ENCODE measurements at places on chromosomes 6 and 20.

DNA sequence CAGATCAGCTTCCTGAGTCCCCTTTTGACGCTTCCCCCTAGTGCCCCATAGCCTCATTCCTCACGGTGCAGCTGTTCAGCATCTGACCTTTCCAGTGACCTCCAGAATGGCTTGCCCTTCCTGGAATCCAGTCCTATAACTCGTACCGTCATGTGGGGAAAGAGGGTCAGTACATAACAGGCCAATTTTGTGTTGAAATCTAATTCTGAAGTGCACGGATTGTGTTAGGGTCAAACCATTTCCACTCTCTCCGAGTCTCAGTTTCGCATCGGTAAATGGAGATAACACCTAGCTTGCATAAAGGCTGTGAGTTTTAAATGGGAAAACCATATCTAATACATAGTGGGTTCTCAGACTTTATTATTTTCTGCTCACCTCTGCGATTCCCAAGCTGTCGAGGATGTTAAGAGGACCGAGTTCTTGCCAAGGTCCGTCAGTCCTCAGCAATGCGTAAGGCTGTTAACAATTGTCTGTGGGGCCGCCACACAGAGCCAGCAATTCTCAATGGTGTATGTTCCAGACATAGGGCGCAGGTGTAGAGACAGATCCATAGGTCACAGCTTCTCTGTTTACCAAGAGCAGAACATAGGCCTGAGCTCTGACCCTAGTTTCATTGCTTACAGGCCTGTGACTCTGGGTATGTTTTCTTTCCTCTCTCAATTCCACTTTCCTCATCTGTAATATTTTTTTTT is 45.5 kb upstream of the CCR6 start:
- DNase-seq = no peak

DNA sequence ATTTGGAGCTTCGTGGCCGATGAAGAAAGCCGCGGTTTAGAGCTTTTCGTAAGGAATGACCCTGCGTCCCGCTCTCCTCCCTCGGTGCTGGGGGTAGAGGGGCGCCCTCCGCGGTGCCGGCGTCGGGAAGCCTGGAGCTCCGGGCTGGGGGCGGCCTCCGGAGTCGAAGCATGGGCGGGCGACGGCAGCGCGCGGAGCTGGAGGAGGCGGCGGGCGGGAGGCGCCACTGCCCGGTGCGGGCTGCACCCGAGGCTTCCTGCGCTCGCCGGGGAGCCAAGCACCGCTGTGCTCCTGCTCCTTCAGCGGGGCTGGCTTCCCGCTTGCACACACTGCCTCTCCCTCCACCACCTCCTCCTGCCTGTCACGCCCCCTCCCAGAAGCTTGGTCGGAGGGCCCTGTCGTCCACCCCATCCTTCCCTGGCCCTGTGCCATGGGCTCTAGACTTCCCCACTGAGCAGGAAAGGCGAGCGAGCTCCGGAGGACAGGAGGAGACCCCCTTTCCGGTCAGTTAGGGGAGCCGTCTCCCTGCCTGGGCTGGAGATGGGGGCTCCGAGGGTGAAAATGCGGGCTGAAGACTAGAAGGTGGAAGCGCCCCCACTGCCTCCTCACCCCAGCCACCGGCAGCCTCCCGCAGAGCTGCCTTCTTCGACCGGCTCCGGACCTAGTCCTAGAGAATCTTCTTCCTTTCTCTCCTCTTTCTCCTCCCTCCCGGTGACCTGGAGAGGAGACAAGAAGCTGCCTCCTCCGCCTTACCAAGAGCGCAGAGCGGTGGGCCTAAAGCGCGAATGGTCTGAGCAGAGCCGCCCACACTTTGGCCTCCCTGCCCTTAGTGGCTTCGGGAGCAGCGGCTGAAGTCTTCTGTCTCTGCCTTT is 1.8 kb downstream of the CDH4 start:
- DNase-seq = no peak

DNA sequence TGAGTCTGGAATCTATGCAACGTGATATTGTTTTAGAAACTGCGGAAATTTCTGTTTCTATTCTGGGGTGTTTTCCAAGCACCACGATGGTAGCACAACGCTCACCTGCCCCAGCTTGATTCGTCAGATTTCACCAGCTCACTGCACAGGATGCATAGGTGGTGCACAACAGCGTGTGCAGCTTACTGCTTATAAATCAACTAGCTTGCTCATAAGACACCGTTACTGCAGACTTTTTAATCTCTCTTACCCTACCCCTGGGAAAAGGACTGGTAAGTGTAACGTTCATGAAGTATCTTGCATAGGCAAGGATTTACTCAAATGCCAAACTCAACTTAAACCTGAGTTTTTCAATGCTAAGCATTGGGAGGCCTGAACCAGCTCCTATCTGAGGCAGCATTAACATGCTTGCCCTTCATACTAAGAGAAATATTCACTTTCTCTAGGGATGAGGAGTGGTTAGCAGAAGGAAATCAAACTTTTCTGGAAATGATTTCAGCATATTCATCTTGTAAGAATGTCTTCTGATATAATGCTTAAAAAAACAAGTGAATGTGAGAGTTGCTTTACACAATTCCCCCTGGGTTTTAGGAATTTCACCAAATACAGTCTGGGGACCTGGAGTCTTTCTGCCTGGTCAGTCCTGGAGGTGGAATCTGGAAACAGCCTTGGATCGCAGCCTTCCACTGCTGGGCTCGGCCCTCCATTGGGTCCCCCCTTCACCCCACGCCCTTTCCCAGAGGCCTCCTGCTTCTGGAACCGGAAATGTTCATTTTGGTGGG is 100.6 kb downstream of the DACT2 start:
- no peak for DNase-seq

GRCh38 chr6:52992980-52993920 is 1.8 kb downstream of the GSTA4 start:
- no peak for DNase-seq

DNA sequence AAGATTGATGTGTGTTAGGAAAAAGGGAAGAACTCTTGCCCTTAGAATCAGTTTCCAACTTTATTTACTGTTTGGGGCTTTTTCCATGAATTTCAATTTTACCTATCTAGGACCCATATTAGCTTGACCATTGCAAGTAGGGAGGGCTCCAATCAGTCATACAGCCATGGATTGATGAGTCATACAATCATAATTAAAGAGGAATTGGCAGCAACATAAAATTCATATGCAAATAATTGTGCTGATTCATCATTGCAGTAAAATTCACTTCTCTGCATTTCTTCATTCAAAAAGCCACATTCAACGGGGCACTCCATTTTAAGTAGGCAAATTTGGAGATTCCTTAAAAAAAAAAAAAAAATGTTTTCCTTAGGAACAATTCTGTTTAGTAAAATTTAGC is 1016.4 kb downstream of the KIF16B start:
- DNase-seq = no peak

DNA sequence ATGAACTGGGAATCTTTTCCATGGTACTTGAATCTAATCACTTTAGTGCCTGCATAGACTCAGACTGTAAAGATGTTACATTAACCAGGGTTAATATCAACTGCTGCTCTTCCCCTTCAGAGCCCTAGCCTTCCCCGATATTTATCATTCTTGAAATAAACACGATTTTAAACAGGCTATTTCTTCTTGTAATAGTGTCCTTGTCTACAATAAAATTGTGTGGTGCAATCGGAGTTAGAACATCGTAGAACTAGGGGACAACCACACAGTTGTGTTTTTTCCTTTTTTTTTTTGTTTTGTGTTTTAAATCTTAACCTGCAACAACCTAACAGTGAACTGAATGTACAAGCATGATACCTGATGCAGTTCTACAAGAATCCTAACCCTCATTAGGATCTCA is 4.5 kb downstream of the GJA1 start:
- DNase-seq = no peak

DNA sequence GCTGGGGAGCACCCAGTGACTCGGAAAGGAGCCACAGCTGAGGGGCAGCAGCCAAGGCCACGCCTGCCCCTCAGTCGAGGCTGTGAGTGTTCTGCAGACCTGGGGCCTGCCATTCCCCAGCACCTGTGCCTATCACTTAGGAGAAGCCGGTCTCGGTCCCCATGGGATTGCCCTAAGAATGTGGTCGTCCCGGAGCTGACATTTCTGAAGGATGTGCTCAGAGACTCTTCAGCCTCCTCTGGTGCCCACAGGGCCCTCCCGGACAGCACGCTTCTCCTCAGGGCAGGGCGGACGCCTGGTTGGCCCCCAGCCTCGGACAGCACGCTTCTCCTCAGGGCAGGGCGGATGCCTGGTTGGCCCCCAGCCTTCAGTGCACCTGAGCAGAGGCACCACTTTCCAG is 223.9 kb downstream of the ERMARD start:
- no peak for DNase-seq

DNA sequence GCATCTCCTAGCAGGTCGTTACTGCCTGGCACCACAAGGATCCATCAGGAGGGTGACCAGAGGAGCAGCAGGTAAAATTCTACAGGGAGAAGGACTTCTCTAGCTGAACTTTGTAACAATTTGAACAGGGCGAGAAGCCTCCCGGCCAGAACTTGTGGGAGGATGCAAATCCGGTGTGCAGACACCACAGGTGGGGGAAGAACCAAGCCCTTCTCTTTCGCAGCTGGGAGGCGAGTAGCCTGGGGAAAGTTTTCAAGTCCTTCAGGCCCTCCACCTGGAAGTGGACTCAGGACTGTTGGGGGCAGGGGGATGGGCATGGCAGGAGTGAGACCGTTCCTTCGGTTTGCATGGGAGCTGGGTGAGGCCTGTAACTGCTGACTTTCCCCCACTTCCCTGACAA is 42.7 kb upstream of the FAM210B start:
- no peak for DNase-seq

DNA sequence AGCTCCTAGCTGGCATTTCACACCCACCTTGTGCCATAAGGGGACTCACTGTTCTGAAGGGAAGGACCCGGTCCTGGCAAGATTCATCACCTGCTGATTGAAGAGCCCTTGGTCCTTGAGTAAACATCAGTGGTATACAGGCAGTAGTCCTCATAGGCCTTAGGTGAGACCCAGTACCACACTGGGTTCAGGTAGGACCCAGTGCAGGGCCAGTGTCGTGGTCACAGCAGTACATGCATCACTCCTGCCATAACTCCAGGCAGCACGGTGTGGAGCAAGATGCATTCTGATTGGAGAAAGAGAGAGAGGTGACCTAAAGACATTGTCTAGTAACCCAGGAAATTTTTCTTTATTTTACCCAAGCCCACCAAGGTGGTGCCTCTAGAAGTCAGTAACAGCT is 49.1 kb upstream of the THBS2 start:
- no peak for DNase-seq

DNA sequence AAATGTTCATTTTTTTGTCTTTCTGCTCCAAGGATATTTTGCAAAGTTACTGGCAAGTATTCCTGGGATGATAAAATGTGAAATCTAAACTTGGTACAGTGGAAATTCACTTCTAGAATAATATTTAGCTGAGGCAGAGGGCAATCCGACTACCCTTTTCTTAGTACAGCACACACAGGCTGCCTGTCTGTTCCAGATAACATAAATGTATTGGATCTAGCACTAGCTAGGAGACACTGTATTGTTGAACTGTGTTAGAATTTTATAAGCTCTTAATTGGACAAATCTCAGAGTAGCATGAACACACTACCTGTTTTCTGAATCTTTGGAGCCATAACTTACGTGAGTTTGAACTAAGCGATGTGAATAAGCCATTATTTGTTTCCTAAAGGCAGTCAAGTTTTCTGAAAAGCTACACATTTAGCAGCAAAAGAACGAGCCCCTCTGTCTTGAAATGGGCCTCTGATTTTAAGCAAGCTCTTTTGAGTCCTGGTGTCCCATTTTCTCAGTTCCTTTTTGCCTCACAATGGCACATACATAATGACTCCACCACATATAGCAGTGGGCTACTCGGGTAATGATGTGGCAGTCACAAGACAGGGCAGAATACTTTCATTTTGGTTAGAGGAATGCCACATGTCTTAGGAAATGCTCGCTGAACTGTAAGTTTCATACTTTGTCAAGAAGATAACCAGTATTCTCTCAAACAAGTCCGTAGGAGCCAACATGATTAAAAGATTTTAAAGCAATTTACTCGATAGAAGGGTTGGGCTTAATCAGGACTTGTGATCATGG is 116.5 kb upstream of the ESR1 start:
- peak; percentile 31 for DNase-seq

All from central memory CD4-positive, alpha-beta T cell (primary cell).